ENCODE measurements at places on chromosomes 6 and 20.

GRCh38 chr6:38100380-38100779, 280.9 kb downstream of the ZFAND3 start:
- DNase-seq: no peak

- DNase-seq: no peak
Observed at GRCh38 chr6:137227871-137228302, 8.7 kb upstream of the IFNGR1 start.

DNA sequence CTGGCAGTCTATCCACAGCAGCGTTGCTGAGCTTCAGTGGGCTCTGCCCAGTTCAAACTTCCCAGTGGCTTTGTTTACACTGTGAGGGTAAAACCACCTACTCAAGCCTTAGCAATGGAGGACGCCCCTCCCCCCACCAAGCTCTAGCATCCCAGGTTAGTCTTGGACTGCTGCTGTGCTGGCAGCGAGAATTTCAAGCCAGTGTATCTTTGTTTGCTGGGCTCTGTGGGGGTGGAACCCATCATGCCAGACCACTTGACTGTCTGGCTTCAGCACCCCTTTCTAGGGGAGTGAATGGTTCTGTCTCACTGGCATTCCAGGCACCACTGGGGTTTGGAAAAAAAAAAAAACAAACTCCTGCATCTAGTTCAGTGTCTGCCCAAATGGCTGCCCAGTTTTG, 249.7 kb upstream of the SYNCRIP start:
- no peak for DNase-seq

DNA sequence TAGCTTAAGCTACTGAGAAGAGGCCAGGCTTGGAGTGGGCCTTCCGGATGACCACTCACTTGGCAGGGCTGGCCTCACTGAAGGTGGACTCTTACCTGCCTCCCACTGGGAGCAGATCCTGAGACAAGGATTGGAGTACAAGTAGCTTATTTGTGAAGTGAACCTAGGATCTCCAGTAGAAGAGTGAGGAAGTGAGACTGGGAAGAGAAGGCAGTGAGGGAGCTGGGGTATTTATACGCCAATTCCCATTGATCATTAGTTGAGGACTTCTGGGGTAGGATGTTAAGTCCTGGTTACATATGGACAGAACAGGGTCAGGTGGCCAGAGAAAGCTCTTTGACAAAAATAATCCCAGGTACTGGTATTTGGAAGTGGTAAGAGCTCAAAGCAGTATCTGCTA, 32.3 kb upstream of the RNF24 start:
- DNase-seq: no peak

GRCh38 chr6:48835421-48835958, 627.6 kb downstream of the MMUT start:
- DNase-seq: no peak

DNA sequence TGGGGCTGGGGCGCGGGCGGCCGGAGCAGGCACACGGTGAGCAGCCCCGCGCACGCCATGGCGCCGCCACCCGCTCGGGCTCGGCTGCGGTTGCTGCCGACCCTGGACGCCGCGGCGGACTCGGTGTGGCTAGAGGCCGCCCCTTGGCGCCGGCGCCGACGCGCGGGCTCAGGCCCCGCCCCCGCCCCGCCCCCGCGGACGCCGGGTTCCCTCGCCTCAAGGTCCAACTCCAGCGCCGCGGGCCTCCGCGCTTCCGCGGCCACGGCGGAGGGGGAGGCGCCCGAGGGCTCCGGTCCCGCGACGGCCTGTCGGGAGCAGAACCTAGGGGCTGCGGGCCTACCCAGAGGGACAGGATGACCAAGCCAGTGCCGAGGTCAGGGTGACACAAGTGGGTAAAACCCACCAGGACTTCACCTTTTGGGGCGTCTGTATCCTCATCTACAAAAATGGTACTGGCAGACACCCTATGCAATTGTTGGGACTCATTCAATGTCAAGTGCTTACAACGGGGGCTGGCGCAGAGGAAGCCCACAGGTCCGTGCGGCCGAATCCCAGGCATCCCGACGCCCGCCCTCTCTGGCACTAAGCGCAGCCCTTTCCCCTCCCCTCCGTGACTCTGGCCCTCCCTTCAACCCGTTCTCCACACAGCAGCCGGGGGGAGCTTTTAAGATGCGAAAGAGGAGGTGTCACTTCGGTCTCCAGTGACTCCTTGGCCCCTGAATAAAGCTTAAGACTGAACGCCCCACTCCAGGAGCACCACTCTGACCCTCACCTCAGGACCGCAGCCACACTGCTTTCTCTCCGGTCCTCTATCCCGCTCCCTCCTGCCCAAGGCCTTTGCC, at the start of gene NECAB3:
NECAB3 (minus strand) TSS at position 135 of the 842 bp plus-strand sequence; CDS start at position 59, 76 bp downstream.
- peak; percentile 95 for DNase-seq

GRCh38 chr6:157116426-157116825, 206.9 kb downstream of the TMEM242 start:
- no peak for DNase-seq

DNA sequence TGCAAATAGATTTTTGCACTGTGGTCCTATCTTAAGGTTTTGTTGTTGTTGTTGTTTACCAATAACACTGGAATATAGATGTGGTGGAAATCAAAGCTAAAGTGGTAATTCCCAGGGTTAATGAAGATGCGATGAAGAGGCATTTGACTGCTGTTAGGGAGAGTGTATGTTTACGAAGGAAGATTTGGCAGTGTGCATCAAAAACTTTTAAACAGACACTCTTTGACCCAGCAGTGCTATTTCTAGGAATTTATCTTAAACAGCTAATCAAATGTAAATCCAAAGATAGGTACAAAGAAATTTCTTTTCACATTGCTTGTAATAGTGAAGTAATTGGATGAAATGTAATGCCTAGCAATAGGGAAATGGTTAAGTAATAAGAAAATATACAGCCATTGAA, 34.0 kb downstream of the KDM1B start:
- DNase-seq: no peak

- DNase-seq: no peak
Observed at GRCh38 chr6:79538106-79538971, 1.1 kb upstream of the LCA5 start.

DNA sequence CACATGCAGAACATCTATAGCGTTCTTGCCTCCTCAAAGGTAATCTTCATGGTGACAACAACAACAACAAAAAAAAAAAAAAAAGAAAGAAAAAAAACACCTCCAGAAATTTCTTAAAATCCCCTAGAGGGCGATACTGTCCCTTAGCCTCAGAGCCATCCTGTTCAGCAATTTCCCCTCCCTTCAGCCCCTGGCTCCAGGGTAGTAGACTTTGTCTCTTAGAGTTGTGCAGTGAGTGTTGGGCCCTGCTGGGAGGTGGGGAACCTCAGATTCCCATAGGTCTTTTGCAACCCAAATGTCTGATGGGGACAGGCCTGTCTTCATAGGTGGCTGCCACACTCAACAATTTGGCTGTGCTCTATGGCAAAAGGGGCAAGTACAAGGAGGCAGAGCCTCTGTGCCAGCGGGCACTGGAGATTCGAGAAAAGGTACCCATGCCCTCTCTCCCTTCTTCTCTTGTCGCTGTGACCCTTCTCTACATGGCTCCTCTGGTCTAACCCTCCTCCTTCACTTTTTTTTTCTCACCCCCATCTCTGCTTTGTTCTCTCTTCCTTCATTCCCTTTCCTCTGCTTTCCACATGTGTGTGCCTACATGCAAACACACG, 6.0 kb upstream of the PTK7 start:
- DNase-seq: peak; percentile 79

GRCh38 chr6:159184559-159184958, 15.4 kb downstream of the FNDC1 start:
- DNase-seq: peak; percentile 80

GRCh38 chr6:103617642-103618041, 1242.1 kb downstream of the HACE1 start:
- DNase-seq: no peak

GRCh38 chr6:55678330-55679224, 99.6 kb upstream of the HMGCLL1 start:
- no peak for DNase-seq

DNA sequence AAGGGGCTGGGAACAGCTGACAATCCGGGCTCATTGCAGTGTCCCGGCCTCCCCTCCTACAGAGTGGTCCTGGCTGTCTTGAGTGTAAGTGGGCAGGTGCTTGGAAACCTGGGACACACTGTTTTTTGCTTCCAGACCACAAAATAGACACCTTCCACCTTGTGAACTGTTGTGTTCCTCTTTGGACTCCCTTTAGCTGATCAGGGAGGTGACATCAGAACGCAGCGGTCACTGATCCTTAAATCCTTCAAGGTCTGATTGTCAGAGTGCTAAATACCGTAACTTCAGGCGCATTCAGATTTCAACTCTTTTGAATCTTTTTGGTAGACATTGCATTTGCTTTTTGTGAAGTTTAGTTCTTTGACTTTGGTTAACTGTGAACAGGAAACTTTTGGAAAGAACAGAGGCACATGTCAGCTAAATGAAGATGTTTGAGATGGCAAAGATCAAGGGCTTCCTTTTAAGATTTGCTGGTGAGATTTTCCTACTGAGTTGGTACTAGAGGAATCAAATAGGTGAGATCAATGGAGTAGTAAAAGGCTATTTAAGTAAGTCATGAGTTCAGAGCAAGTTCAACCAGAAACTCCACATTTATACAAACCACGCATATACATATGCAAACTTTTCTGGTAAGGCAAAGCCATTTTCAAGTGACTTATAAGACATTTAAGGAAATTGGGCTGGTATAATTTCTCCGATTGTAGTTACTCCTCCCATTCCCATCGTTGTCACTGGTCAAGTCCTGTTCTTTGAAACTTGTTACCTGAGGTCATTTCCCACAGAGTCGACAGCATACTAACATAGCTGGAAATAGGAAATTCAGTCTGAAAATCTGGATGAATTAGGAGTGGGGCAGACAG, 6.3 kb downstream of the PPP1R3G start:
- no peak for DNase-seq

- DNase-seq: no peak
Observed at GRCh38 chr6:1616701-1617463, 7.2 kb downstream of the FOXC1 start.

DNA sequence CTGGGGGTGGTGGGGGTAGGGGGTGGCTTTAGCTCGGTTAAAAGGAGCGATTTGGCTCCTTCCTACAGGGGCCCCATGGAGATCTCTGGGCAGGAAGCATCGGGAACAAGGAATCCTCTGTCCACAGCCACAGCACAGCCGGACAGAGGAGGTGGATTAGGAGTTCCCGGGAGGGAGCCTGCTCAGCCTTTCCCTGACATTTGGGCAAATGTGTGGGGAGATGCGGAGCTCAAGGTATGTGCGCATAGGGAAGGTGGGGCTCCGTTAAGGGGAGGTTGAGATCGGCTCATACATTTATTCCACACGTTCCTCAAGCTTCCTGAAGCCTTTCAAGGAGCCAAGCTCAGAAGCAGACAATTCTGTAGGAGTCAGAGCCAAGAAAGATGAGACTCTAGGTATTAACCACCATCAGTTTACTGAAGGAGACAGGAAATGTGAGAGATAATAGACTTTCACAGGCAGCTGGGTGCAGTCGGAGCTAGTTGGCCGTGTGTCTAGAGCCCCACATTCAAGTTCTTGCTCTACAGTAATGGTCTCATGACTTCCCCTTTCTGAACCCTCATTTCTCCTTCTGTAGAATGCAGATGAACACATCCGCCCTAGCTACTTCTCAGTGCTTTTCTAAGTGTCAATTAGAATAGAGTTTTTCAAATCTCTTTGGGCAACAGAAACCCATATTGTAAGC, 40.8 kb upstream of the EPB41L1 start:
- DNase-seq: no peak

GRCh38 chr6:109738667-109739066, 47.6 kb downstream of the FIG4 start:
- DNase-seq: no peak

- DNase-seq: no peak
Observed at GRCh38 chr6:155895641-155896040, 440.0 kb upstream of the NOX3 start.

DNA sequence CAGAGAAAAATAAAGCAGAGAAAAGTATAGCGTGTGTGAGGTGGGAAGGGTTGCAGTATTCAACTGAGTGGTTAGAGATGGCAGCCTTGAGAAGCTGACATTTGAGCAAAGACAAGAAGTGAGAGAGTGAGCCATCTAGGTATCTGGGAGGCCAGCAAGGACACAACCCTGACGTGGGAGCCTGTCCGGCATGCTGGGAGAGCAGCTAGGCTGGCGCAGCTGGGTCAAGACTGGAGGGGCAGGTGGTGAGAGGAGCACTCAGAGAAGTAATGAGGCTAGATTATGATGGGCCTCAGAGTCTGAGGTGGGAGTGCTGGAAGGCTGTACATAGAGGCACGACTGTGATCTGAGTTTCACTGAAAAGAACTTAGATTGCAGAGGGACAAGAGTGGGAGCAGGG, 12.9 kb downstream of the TTPAL start:
- no peak for DNase-seq

GRCh38 chr20:52552181-52552872, 360.7 kb upstream of the ZFP64 start:
- peak; percentile 61 for DNase-seq

DNA sequence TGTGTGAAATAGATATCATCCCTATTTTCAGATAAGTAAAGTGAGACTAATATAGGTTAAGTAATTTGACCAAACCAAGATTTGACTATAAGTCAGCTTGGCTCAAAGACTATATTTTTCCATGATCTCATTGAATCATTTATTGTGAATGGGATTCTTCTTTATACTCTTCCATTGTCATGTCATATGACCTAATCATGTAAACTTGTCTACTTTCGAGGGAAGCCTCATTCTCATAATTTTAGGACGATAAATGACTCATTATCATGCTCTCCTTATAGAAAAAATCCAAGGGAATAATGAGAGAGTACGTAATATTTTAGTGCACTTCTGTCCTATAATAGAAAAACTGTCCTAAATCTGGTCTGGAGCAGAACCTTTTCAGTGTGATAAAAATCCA, 40.9 kb upstream of the CCN6 start:
- DNase-seq: no peak

- no peak for DNase-seq
Observed at GRCh38 chr6:161238081-161238480, 35.8 kb downstream of the AGPAT4 start.

GRCh38 chr20:40630713-40631112, 58.3 kb downstream of the MAFB start:
- DNase-seq: no peak

- DNase-seq: no peak
Observed at GRCh38 chr20:41969656-41970055, 351.5 kb upstream of the CHD6 start.
